ENCODE measurements at places on chromosomes 2 and 18.

GRCh38 chr2:126175222-126175621, 480.7 kb upstream of the GYPC start:
- DNase-seq = no peak

DNA sequence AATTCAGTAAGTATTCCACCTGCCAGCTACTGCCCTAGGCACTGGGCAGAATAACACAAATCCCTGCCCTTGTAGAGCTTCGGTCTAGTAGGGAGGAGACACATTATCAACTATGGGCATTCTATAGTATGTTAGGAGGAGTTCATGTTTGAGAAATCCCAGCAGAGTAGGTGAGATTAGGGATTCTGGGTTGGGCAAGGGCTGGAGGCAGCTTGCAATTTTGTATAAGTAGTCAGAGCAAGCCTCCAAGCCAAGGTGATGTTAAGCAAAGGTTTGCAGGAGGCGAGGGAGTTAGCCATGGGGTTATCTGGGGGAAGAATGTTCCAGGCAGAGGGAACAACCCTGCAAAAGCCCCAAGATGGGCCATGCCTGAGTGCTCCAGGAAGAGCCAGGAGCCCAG, 187.9 kb upstream of the HS6ST1 start:
- DNase-seq = no peak

GRCh38 chr18:31685097-31686082, 1.0 kb upstream of the B4GALT6 start:
- DNase-seq = peak; percentile 34

DNA sequence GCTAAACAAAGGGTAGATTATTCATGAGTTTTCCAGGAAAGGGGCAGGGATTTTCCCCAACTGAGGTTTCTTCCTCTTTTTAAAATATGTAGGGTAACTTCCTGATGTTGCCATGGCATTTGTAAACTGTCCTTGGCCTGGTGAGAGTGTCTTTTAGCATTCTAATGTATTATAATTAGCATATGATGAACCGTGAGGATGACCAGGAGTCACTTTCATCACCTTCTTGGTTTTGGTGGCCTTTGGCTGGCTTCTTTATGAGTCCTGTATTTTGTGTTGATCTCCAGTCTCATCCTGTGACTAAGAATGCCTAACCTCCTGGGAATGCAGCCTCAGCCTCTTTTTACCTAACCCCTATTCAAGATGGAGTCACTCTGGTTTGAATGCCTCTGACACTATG, 391.0 kb upstream of the LINC00305 start:
- no peak for DNase-seq

DNA sequence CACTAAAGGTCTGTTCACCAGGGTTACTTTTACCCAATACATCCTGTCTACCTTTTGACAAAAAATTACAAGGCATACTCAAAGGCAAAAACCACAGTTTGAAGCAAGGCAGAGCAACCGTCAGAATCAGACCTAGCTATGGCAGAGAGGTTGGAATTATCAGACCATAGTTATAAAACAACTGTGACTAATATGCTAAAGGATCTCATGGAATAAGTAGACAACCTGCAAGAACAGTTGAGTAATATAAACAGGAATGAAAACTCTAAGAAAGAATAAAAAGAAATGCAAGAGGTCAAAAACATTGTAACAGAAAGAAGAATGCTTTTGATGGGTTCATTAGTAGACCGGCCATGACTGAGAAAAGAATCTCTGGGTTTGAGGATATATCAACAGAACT, 318.8 kb upstream of the KCNH7 start:
- no peak for DNase-seq

- no peak for DNase-seq
These were observed at the start of gene SIX3 for GRCh38 chr2:44941551-44942234. Gene SIX3, plus strand, starts transcription at chr2:44941702. Its CDS starts 403 bp downstream, at chr2:44942105.

DNA sequence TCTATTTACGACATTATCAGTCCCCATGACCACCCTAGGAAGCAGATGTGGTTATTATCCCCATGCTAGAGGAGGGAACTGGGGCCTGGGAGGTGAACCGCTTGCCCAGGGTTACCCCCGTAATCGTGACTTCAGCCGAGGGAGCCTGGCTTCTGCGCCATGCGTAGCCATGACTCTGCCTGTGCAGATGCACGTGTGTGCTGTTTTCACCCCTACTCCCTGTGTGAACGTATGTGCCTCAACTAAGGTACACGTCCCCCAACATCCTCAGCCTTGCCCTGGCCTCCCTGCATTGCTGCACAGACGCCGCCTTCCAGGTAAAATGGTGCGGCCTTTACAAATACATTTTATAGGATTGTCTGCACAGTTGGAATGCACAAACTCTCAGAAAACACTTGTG, 40.2 kb downstream of the LPIN1 start:
- DNase-seq = no peak

DNA sequence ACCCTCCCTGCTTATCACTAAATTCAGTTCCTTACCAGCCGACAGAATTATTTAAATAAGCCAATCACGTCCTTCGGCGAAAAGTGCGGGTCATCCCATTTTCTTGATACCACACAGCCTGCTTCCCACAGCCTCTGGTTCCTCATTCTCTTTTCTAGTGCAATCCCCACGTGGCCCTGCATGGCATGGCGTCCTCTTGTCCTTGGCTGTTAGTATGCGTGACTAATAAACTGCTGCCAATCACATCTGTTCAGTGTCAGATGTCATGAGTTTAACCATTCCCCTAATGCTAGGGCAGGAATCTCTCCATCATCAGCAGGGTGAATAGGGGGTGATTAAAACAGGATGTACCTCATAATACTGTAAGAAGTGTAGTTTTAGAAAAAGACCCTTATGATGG, 62.8 kb upstream of the TSPYL6 start:
- no peak for DNase-seq

DNA sequence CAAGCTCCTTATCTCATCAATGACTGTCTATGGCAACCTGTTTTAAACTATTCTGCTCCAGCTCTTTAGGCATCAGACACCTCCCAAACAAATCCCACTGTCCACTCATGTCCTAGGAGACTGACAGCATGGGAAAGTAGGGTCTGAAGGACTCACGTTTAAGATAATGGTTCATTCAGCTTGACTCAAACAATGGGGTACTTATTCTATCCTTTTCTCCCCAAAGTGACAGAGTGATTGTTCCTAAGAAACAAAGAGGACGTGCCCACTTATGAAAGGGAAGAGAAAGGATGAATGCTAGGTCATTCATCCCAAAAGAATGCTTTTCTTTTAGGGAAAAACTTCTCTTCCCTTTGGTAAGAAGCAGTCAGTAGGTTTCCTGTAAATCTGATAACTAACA, 41.9 kb downstream of the ALK start:
- no peak for DNase-seq

DNA sequence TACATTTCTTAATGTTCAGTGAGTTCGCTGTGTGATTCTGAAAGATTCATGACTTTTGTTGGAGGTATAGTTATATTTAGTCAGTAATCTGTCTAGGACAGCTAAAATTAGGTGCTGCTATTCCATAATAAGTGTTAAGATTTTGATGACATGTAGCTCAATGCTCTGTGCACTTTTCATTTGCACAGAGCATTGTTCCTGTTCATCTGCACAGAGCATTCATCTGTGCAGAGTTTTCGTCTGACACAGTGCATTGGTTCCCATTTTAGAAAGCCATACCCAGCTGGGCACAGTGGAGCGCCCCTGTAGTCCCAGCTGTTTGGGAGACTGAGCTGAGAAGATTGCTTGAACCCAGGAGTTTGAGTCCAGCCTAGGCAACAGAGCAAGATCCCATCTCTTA, 8.6 kb downstream of the POLI start:
- no peak for DNase-seq

DNA sequence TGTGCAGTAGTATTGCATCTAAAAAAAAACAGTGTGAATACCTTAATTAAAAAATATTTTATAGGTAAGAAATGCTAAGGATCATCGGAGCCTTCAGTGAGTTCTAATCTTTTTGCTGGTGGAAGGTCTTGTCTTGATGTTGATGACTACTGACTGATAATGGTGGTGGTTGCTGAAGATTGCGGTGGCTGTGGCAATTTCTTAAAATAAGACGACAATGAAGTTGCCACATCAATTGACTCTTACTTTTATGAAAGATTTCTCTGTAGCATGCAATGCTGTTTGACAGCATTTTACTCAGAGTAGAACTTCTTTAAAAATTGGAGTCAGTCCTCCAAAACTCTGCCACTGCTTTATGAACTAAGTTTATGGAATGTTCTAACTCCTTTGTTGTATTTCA, 36.2 kb downstream of the GLS start:
- DNase-seq = no peak

- DNase-seq = no peak
These were observed 72.9 kb downstream of the XRCC5 start for GRCh38 chr2:216181953-216182461.

DNA sequence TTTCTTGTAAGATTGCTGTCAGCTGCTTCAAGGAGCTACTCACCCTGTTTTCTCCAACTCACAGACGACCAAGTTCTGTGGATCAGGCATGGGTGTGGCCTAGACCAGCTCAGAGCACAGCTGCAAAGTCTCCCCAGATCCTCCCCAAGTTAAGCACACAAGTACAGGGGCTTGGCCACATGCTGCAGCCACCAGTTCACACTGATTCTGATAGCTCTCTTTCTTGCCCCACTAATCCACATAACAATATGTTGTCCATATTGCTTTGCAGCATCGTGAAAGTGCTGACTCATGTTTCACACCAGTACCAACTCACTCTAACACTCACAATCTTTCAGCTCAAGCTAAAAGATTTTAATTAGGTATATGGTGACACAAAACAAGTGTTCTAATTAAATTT, 437.0 kb downstream of the PARD3B start:
- no peak for DNase-seq

- no peak for DNase-seq
These were observed 3.6 kb downstream of the SOX11 start for GRCh38 chr2:5695654-5696403.

DNA sequence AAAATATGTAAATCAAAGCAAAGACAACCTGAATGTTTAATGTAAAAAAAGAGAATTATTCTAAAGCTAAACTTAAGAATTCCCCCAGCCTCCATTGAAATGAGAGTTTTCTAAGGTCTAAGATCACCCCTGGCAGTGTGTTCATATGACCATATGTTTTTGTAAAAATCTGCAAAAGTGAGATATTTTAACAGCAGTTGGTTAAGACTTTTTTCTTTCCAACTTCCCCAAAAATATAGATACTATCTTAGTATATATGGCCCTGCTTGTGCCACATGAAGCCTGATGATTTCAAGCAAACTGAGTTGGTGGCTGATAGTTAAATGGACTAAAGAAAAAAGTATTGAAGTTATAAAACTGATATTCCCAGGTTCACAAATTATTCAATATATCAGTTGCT, 35.4 kb downstream of the ZNF804A start:
- no peak for DNase-seq

- no peak for DNase-seq
These were observed 27.3 kb downstream of the NCL start for GRCh38 chr2:231436957-231437356.

DNA sequence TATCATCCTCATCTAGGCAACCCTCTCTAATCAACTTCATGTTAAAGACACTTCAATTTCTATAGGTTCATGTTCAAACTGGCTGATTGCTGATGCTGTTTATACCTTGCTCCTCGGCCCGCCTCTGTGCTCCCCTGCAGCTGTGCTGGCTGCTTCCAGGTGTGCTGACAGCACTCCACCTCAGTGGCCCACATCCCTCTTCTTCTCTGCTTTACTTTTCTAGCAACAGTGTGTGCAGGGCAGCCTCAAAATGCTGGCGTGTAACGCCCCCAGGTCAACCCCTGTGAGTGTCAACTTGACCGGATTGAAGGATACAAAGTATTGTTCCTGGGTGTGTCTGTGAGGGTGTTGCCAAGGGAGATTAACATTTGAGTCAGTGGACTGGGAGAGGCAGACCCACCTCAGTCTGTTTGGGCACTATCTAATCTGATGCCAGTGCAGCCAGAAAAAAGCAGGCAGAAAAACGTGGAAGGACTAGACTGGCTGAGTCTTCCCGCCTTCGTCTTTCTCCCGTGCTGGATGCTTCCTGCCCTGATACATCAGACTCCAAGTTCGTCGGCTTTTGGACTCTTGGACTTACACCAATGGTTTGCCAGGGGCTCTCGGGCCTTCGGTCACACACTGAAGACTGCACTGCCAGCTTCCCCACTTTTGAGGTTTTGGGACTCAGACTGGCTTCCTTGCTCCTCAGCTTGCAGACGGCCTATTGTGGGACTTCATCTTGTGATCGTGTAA, 94.7 kb downstream of the COL6A3 start:
- DNase-seq = no peak

Measured in HTR-8/SVneo (cell line).